Right cardiac atrium (tissue), 5 donors: ENCODE measurements at places on chromosomes 12 and 14.

- peak; percentile 77 for DNase-seq
These were observed 347 bp downstream of the SYNDIG1L start for GRCh38 chr14:74425525-74426201.

DNA sequence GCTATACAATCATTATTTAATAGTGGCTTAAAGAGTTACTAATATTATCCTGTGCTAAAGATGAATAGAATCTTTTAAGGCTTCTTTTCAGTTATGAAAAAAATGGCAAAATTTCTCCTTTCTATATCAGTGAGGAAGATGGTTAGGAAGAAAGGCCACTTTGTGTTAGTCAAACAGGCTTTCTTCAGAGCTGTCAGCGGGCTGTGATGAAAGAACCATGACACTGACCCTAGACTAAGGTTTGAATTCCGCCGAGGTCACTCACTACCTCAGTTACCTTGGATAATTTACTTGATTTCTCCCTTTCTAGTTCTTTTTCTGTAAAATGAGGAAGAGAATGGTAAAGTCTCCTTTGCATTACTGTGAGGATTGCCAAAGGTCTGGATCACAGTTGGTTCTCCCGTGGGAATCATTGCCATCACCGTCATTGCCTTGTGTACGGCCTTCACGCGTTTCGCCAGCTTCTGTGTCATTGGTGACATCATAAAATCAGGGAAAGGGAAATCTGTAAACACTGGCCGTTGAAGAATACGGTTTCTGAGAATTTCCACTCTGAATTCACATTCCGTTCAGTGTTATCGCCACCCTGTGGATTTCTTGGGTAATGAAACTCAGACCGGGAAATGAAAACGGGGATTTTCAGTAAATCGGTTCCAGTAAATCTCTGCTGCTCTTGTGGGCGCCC lies 26.7 kb upstream of the YBX3 start:
- DNase-seq, result peak; percentile 71

- no peak for DNase-seq
These were observed 690.7 kb upstream of the TBX3 start for GRCh38 chr12:115374480-115375185.

DNA sequence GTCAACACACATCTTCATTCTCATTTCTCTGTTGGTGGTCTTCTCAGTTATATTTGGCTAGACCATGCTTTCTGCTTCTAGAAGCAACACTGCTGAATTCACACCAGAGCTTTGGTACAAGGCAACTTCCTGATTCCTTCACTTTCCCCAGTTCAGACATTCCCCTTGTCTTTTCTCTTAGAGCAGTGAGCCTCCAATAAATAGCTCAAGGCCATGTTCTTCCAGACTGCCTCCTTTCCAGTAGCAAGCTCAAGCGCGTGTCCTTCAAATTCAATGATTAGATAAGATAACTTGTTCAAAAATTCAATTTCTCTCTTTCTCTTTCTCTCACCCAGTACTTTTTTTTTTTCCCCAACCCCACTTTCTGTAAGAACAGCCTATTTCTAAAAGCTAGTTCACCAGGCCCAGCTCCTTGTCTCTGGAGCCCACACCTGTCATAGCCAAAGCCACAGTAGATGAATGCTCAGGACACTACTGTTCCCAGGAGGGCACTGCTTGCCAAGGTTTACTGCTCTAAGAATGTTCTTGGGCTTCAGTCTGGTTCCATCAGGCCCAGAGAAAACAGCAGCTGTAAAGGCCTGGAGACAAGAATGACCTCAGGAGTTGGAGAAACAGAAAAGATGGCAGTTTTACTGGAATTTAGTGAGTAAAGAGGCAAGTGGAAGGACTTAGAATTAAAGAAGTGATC lies 17.7 kb downstream of the TBK1 start:
- peak; percentile 47 for DNase-seq

DNA sequence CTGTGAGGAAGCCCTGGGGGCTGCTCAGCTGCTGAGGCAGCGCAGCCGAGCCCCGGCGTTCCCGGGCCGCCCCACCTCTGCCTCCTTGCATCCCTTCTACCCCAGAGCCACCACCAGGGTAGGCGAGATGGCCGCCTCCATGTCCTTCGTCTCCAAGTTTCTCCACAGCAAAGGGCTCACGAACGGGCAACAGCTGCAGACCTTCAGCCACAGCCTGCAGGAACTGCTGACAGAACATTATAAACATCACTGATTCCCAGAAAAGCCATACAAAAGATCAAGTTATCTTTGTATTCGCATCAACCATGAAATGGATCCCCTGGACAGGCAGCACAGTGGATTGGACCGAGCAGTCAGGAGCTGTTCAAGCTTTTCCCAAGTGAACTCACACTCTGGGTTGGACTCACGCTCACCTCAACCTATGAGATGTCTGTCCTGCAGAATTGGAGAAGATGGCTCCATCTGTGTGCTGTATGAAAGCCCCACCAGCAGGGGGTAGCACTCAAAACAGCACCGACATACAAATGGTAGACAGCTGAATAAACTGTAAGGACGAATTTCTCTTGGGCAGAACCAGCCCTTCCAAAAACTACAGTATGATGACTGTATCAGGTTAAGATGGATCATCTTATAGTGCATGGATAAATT lies 19.4 kb upstream of the A2M start:
- DNase-seq, result no peak

- DNase-seq, result no peak
These were observed 33.0 kb downstream of the DEGS2 start for GRCh38 chr14:100126401-100126800.

- DNase-seq, result no peak
These were observed 383.7 kb downstream of the EGLN3 start for GRCh38 chr14:33567023-33567728.

- no peak for DNase-seq
These were observed 753 bp upstream of the DLGAP5 start for GRCh38 chr14:55192054-55192621.

DNA sequence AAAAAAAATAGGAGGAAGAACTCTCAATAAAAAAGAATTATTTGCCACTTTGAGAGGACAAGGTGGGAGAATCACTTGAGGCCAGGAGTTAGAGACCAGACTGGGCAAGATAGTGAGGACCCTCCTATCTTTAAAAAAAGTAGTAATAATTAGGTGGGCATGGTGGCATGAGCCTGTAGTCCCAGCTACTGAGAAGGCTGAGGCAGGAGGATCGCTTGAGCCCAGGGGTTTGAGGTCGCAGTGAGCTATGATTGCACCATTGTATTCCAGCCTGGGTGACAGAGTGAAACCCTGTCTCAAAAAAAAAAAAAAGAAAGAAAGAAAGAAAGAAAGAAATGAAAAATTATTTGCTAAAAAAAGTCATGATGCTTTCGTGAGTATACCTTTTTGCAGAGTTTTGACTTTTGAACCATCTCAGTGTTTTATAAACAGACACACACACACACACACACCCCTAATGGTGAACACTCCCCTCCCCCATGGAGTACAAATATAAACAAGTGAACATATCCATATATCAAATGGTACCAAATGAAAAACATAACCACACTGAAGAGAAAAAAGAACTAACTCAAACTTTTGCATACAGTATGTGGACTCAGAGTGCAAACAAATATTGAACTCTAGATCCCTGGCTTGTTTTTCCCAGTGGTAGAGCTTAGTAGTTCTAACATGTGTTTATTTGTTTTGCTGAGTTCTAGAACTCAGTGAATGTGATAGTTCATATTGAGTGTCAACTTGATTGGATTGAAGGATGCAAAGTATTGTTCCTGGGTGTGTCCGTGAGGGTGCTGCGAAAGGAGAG lies 27.7 kb upstream of the DNM1L start:
- DNase-seq, result no peak

GRCh38 chr12:116919247-116919661 lies 8.5 kb downstream of the FBXW8 start:
- no peak for DNase-seq
